NCI-H1417 (cell line): ENCODE measurements at places on chromosomes 11 and 22.

DNA sequence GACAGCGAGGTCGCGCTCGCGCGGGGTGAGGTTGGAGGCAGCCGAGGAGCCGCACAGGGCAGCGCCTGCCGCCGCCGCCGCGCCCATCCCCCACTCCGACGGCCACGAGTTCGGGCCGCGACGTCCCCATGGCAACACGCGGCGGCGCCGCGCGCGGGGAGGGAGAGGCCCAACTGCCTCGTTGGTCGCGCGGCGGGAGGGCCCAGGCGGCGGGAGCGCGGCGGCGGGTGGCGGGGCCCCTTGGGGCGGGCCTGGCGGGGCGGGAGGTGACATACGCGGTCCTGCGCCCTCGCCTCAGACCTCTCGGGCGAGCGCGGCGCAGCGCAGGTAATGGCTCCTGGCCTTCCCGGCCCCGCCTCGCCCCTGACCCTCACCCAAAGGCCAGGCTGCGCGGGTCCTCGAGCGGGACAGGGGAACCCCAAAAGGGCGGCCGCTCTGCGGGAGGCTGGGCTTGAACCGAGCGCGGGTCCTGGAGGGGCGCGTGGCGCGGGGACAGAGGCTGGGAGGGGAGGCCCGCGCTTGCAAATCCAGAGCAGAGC lies at the start of gene DEUP1:
Gene DEUP1, plus strand, starts transcription at position 297 of the 539 bp plus-strand sequence. CDS start 1,518 bp downstream, outside the sequence.
- peak; percentile 92 for DNase-seq

- no peak for DNase-seq
Observed at GRCh38 chr11:66891851-66892660, 35.2 kb downstream of the LRFN4 start.

- DNase-seq: no peak
Observed at GRCh38 chr11:94584978-94585377, 17.8 kb downstream of the PIWIL4 start.

- DNase-seq: no peak
Observed at GRCh38 chr11:103332409-103332808, 223.2 kb downstream of the DYNC2H1 start.

DNA sequence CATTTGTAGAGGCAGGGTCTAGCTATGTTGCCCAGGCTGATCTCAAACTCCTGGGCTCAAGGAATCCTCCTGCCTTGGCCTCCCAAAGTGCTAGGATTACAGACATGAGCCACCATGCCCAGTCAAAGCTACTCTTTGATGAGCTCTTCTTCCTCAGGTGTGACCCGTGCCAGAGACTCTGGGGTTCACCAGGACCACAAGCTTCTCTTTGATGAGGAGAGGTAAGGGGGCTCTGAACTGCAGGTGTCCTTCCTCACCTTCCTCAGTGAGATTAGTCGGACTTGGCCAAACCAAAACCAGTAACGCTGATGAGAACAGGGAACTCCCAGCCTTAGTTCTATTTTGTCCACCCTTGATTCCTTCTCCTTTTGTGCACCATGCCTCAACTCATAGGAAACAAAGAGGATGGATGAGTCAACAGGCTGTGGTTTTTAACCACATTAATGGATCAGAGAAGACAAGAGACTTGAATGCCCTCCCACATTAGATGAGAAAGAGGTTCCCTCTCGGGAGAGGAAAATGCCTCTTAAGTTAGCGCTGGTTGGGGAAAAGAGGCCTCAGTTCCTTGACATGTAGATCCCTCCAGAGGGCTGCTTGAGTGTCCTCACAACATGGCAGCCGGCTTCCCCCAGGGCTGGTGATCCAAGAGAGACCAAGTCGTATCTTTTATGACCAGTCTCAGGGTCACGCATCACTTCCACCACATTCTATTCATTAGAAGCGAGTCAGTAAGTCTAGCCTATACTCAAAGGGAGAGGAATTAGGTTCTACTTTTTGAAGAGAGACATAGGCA lies 25.7 kb upstream of the CTR9 start:
- DNase-seq: no peak

- no peak for DNase-seq
Observed at GRCh38 chr22:27088026-27088425, 430.6 kb downstream of the MIAT start.

DNA sequence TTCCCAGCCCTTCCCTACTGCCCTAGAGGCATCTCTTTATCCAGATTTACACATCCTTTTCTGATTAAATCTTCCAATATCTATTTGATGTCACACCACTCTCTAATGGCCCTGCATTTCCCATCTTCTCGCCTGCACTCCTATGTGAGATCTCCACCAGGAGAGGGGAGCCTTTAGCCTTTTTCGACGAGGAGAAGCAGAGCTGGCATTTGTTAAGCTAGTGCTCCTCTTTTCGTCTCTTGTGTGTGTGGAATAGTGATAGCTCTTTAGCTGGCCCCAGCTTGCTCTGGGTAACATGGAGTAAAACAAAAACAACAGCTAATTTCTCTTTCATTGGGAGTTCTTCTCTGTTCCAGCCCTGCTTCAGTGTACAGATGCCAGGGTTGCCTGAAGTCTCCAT lies 536.5 kb downstream of the NTM start:
- DNase-seq: no peak

- DNase-seq: no peak
Observed at GRCh38 chr11:16081382-16082094, 274.8 kb downstream of the SOX6 start.

DNA sequence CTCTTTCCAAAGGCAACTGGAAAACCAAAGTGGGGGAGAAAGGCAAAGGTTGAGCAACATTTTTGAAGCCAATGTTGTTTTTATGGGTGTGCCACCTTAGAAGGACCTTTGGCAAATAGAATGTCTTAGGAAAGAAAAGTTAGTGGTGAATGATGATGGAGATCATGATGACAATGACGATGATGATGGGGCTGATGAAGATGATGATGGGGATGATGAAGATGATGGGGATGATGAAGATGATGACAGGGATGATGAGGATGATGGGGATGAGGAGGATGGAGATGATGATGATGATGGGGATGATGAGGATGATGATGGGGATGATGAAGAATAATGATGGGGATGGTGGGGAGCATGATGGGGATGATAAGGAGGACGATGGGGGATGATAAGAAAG lies 78.4 kb upstream of the MTMR2 start:
- no peak for DNase-seq

DNA sequence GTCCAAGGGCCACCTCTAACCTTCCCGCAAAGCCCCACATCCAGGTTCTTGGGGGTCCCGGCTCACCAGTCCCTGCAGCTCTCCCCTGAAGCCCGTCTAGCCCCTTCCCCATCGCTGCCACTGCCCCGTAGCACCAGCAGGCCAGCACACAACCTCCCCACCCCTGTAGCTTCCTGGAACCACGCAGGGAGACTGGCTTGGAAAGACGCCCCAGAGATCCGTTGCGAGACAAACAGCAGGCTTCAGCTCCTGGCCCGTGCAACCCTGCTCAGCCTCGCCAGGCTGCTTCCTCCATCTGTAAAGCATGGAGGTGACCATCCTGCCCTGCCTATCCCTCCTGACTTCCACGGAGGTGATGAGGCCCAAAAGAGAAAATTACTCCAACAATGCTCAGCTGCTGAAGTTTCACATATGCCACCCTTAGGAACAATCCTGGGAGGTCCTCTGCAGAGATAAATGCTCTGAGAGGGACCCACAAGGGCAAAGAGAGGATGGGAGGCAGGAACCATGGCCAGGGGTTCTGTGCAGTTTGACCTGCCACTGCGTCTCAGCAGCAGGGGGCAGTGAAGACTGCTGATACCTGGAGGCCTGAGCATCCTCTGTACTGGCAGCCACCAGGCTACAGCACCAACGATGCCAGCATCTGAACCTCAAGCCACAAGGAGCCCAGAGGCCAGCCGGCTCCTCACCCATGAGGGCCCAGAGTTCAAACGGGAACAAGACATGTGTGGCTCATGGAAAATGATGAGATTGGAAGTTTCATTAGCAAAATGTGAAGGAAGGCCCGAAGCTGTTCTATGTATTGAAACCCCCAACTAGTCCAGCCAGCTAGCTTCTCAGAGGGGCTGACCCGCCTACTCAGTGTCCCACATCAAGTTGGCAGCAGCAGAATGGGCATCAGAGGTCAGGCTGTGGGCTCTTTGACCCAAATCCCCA lies 16.1 kb downstream of the DGCR2 start:
- no peak for DNase-seq

- DNase-seq: no peak
Observed at GRCh38 chr11:64600281-64600992, 9.4 kb downstream of the SLC22A12 start.

DNA sequence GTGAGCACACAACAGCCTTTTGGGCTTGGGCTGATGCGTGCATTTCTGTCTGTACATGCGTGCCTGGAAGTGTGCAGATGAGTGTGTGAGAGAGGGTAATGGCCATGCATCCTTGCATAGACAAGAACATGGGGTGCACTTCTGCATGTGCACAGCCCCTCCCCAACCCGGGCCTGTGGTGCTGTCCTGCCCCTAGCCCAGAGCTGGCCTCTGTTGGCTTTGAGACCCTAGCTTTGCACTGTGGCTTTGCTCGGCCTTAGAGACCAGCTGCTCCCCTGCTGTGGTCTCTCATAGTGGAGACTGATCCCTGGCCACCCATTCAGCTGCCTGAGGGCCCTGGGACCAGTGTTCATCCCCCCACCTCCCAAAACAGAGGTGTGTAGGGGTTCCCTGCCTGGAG lies 25.4 kb downstream of the ST3GAL4 start:
- DNase-seq: no peak

- no peak for DNase-seq
Observed at GRCh38 chr11:19828382-19829108, 115.9 kb downstream of the NAV2 start.

DNA sequence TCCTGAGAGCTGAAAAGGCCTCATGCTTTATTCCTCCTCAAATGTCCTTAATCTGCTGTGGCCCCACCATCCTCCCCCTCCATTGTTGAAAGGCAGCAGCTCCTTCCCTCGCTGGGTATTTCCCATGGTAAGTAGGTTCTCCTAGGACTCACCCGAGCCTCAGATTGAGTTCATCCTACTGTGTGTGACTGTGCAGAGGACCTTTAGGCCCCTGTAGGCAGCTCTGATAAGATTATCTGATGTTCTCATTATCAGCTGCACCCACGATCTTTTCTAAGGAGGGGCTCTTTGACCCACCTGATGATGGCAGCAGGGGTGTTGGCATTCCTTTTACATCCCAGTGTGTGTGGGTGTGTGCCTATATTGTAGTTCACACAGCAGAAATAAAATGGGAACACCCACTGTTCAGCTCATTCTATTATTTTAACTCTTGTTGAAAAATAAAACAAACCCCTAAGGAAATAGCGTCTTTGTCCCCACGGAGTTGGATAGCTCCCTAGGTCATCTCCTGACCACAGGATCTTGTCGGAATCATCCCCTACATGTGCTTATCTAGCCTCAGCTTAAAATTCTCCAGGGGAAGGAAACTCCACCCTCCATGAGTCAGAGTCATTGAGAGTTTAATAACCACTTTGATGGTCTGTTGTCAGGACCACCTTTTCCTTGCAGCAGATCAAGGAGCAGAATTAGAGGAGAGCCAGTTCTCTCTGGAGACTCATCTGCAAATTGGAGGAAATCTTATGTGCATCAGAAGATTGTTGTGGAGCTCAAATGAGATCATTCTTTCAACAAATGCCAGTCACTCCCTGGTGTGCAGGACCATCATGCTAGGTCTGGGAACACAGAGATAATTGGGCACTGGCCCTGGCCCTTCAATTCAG lies 19.3 kb downstream of the ENDOD1 start:
- DNase-seq: no peak

DNA sequence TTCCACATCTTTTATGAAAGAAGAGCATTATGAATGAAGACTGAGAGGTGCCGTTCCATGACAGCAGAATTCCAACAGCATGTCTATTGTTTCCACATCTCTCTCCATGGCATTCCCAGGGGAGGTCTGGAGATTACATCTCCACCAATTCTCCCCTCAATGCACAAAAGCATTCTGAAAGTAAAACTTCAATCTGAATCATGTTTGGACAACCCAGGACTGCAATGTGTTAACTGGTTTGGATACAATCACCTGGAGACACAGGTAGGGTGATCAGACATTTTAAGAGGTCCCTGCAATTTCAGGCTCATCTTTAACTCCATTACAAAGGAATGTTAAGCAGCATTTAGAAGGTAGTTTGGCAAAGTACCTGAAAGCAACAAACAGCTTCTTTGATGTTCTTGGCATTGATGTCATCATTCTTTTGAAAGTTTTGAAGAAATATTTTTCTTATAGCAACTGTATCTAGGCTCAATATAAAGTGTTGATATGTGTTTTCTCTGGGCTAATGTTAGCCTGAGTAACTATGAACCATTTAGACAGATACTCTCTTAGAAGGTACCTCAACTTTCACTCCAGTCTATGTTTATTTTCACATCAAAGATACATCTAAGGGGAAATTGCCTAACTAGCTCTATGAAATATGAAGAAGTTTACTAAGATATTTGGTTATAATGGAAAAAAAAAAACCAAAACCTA lies 181.4 kb upstream of the MTMR2 start:
- DNase-seq: peak; percentile 7

DNA sequence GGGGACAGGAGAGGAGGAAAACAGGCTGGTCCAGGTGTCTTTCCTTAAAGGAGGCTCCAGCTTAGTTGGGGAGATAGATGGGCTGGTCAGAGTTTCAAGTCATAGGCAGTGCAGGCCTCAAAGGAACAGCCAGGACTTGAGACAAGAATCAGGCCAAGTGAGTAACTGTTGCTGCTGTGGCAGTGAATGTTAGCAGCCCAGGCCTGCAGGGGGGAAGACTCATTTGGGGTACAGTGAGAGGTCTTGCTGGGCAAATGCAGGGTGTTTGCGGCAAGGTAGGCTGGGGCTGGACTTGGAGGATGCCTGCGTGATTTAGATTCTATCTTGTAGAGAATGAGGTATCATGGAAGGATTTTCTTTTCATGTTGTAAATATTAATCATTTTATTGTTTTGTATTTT lies 24.1 kb downstream of the PTPRJ start:
- DNase-seq: no peak

GRCh38 chr11:108824545-108824944 lies 159.7 kb downstream of the DDX10 start:
- no peak for DNase-seq

DNA sequence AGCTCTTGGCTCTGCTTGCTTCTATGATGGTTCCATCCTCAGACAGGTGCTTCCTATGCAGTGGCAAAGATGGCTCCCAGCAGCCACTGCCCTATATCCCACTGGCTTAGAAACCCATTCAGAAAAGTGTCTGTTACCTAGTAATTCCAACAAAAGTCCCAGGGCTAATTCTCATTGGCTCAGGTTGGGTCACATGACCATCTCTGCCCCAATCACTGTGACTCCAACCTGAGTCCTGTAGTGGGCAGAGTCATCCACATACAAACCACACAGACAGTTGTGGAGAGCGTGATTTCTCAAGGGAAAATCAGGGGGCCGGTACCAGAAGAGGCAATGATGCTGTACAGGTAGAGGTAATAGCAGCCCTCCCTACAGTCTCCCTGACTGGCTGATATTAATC lies 67.5 kb downstream of the LHFPL7 start:
- DNase-seq: no peak
